MV-4-11 (cell line): ENCODE measurements at places on chromosomes 2 and 18.

- no peak for DNase-seq
Measured at GRCh38 chr2:95018861-95019550, 6.5 kb upstream of the MAL start.

DNA sequence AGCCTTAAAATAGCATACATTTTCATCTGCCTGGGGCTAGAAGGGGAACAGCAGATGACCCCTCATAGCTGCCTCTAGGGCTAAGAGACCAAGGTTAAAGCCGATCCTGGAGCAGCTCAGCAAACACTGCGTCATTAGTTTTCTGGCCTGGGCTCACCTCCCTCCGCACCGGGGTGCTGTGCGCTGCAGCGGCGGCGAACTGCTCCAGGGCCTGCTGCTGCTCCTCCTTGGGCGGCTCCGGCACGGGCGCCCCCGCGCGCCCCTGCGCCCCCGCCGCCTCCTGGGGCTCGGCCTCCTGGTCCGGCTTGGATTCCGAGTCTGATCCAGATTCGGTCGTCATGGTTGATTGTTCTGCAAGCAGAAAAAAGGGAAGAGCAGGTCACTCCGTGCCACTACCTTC, 55.0 kb downstream of the EPB41L3 start:
- no peak for DNase-seq

DNA sequence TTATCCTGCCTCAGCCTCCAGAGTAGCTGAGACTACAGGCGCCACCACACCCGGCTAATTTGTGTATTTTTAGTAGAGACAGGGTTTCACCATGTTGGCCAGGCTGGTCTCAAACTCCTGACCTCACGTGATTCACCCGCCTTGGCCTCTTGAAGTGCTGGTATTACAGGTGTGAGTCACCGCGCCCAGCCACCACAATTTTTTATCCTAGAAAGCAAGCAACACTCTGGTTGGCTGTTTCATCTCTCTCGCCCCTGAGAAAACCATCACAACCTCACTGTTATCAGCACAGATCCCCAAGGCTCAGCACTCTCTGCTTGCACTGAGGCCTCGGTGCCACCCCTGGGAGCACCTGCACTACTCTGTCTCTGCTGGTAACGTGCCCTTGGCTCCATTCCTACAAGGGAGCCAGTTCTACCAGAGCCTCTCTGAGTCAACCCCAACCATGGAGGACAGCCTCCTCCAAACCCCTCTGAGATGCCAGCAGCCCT, 134.8 kb upstream of the AGAP1 start:
- no peak for DNase-seq

GRCh38 chr2:212595036-212595654, 56.5 kb upstream of the ERBB4 start:
- DNase-seq = no peak

GRCh38 chr2:71671203-71671854, 218.0 kb downstream of the DYSF start:
- no peak for DNase-seq

DNA sequence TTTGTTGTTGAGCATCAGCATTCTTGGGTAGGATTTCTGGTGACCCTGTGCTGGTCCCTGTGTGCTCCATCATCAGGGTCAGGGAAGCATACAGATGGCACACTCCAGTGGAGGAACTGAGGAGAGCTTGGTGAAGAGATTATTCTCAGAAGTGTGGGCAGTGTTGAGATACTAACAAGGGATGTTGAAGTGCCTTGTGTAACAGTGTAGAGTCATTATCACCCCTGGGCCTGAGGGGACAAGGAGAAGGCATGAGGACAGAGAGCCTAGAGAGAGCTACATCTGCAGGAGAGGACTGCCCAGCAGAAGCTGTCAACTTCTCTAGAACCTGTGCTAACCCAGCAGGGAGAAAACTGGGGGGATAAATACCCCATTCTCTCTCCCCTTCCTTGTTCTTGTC, 189.0 kb downstream of the PLCL1 start:
- no peak for DNase-seq

- DNase-seq = no peak
Measured at GRCh38 chr2:204333861-204334260, 211.4 kb upstream of the PARD3B start.
